ENCODE measurements at places on chromosomes 3 and 15.

DNA sequence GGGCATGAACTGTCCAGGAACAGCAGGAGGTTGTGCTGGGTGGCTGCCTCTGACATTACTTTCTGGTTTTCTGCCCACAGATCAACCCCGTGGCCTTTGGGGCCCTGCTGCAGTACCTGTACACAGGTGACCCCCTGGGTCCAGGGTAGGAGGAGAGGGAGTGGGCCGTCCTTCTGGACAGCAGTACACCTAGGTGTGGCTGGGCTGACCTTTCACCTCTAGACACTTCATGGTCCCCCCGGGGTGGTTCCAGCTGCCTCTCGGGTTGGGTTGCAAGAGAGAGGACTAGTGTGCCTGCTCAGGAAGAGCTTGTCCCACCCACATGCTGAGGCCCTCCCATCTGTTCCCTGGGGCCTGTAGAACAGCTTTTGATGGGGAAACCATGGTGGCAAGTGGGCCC lies 3.7 kb downstream of the ABTB1 start:
- no peak for DNase-seq

DNA sequence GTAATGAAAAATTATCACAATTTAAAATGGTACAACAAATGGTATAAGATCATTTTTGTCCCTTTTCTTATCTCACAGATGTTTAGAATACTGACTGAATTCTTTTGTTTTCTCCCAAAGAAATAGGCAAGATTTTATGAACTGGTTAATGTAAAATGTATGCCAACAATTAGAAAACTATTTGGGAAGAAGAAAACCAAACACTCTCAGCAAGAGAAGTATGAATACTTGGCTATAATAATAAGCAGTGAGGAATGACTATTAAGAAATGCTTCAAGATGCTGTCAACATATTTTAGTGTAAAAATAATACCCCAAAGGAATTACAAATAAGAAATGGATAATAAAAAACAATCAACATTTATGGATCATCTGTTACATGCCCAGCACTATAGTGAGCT lies 18.5 kb downstream of the SHQ1 start:
- no peak for DNase-seq

- DNase-seq, result no peak
Observed at GRCh38 chr15:82944821-82945220, 7.7 kb downstream of the HOMER2 start.

- DNase-seq, result no peak
Observed at GRCh38 chr15:36544518-36545466, 34.6 kb upstream of the CDIN1 start.

Data from stimulated activated CD8-positive, alpha-beta memory T cell treated with anti-CD3 and anti-CD28 coated beads, Interleukin-4, amount 100 ng/mL, for 1 hour (primary cell).